ENCODE measurements at places on chromosomes 3 and 15.

DNA sequence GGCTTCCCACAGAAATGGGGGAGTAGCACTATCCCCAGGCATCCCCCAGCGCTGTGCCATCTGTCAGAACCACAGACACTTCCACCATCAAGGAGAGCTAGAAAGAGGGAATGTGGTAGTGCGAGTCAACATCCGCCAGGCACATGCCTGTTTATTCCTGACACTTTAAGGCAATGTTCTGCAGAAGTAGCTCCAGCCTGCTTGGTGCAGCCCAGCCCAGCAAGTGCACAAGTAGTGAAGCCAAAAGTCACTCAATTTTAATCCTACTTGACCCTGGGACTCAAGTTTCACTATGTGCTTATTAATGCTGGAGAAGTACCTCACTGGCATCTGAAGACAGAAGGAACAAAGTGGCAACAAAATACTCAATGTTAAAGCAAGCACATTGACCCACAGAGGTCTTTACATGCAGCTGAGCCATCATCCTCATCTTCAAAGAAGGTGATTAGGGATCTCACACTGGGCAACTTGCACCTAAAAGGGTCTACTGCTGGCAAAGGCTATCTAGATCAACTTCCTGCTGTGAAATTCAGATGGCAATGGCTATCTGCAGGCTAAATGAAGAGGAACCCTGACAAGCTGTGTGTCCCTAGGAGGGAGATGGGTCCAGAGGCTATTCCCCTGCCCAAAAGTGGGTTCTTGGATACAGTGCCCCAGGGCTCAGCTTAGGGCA lies 61.4 kb upstream of the CLDN18 start:
- no peak for DNase-seq

DNA sequence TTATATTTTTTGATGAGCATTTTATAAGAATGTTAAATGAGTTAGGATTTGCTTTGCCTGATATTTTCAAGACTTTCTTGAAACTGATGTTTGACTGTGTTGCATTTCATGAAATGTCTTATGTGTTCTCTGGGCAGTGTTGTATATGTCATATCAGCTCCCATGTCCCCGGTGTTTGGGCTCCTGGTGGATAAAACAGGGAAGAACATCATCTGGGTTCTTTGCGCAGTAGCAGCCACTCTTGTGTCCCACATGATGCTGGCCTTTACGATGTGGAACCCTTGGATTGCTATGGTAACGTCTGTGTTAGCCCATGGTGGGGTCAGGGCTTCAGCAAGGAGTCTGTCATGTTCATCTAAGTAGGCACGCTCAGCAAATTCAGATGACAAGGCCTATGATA lies 20.0 kb downstream of the MFSD1 start:
- no peak for DNase-seq

- DNase-seq: no peak
These were observed 38.6 kb downstream of the LYZL4 start for GRCh38 chr3:42371776-42372175.

GRCh38 chr3:4271834-4272233 lies 31.3 kb upstream of the SETMAR start:
- no peak for DNase-seq

DNA sequence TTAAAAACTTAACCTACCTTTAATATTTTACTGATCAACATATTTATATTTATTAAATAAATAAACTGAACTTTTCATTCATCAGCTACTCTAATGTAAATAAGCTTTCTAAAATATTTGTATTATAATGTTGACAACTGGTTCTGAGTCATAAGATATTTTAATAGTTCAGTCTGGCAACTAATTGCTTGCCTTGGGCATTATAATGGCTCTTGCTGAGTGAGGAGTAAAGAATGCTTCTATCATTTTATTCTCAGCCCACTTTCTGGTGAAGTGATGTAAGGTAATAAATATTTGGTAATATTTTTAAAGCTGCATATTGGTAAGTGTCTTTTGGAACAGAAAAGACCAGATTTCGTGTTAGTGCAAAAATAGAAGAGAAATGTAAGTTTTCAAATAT lies 81.5 kb downstream of the DIPK2A start:
- DNase-seq: no peak

GRCh38 chr3:72496051-72496670 lies 352.1 kb downstream of the SHQ1 start:
- DNase-seq: no peak

- DNase-seq: no peak
These were observed 44.3 kb downstream of the MYO5C start for GRCh38 chr15:52251144-52251860.

DNA sequence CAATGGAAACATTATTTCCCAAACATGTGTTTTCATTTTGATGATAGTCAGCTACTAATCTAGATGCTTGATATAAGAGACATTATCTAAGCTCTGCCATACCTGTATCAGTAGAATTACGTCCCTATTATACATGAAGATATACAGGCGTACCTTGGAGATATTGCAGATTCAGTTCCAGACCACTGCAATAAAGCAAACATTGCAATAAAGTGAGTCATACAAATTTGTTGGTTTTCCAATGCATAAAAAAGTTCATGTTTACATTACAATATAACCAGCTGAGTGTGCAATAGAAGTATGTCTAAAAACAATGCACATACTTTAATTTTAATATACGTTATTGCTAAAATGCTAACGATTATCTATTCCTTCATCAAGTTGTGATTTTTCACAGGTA lies 236.0 kb upstream of the ZNF717 start:
- DNase-seq: no peak

DNA sequence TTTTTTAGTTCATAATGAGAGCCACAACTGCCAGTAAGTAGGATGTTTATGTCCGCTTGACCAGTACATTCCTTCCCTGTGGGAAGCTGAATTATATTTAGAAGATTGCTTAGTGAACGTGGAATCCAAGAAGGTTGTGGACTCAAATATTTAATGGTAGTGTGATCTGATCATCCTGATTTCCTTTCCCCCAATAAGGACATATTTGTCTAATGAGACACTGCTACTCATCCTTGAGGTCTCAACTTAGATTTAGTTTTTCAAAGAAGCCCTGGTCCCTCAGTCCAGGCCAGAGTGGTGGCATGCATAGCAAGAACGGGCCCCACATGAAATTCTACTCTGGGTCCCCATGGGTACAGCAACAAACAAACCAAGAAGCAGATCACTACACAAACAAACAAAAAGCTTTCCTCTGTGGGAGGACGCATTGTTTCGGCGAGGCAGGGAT lies 60.8 kb downstream of the USP13 start:
- DNase-seq: no peak

GRCh38 chr15:29451201-29451781 lies 181.7 kb upstream of the NSMCE3 start:
- DNase-seq: no peak

DNA sequence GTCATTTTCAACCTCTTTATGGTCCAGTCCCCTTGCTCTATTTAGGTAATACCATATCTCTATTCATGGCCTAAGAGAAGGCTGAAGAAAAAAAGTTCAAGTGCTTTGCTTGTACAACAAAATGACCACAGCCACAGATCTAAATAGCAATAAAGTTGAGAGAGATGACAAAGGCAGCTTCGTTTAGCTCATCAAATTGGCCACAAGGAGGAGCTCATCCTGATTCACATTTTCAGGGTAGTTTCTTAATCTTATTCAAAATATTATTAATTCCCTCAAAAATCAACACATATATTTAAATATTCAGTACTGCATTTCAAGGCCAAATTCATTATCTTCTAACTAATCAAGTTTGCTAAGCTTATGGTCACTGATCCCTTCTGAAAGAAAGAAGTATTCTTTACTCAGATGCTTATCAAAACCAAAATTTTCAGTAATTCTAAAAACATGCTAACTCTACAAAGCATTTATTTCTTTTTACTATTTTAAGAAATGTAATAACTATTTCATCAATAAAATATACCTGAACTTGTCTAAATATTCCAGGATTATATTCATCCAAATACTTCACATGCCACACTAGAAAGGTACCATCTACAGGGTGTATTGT lies 85.5 kb downstream of the DMXL2 start:
- no peak for DNase-seq

GRCh38 chr15:48040166-48040817 lies 80.5 kb upstream of the SLC24A5 start:
- no peak for DNase-seq

GRCh38 chr15:86802244-86802643 lies 722.6 kb downstream of the AGBL1 start:
- no peak for DNase-seq

- DNase-seq: no peak
These were observed 2.2 kb upstream of the ITIH1 start for GRCh38 chr3:52774901-52775864.

- no peak for DNase-seq
These were observed 184.9 kb downstream of the MINAR1 start for GRCh38 chr15:79617071-79617470.

GRCh38 chr3:17938313-17938712 lies 195.9 kb upstream of the TBC1D5 start:
- no peak for DNase-seq

GRCh38 chr3:168497741-168498140 lies 402.0 kb upstream of the GOLIM4 start:
- no peak for DNase-seq

- DNase-seq: no peak
These were observed 686.6 kb downstream of the ROBO2 start for GRCh38 chr3:77726517-77726916.

DNA sequence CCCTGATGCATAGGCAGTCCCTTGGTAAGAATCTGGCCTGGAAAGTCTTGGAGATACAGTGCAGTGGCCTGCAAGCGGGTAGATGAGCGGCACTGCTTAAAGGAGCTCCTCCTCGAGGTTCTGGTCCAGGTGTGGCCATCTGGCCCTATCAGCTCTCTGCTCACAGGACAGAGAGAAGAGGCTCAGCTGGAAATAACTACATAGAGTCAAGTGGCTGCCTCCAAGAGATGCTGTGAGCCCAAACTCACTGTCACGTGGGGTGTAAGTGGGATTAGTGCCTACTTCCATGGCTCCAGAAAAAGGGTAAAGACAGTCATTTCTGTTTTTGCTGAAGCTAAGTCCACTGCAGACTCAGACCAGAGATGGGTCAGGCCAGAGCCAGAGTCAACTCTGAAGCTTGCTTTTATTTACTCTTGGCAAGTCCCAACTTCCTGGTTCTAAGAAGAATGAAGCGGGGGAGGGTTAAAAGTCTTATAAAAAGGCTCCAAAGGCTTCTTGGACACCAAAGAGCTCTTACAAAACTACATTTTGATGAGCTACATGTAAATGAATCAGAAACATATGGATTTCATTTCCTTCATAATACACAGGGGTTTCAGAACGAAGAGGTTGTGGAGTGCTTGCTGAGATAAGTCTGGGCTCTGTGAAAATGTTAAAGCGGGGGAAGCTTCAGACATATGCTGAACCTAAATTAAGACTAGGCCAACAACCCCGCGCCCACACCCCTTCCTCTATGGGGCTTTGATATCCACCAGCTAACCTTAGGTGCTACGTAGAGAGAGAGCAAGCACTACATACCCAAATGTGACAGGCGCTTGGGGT lies 77.1 kb downstream of the PDZRN3 start:
- no peak for DNase-seq

GRCh38 chr15:48515500-48515899 lies 130.0 kb downstream of the FBN1 start:
- DNase-seq: no peak

DNA sequence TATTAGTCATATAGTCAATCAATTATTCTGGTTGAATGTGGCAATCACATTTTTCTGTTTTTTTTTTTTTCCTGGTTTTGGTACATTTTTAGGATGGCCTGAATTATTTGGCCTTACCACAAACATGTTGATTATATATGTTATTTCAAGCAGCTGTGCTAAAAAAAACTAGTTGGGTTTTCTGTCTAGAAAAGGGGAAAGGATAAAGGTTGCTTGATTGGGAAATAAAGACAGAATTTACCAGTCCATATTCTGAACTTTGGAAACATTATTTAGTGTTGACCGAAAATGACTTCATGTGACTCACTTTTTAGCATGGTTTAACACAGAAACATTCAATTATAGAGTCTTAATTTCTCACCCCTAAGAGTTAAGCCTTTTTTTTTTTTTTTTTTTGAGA lies 8.1 kb downstream of the MORF4L1 start:
- DNase-seq: no peak

DNA sequence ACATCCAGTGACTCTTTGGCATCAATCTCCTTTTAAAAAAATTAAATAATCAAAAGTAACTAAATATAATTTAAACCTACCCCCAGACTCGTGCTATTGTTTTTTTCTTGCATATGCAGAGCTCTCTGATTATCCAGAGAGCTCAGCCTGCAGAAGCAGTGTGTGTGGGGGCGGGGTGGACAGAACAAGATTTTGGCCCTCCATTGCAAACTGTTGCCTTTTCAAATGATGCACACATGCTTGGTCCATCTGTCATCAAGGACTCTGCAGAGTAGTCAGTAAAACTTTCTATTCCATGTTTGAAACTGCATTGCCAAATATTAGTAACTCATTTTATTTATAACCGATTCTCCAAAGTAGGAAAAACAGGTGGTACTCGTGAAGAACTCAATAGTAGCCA lies 28.6 kb upstream of the STXBP5L start:
- no peak for DNase-seq

DNA sequence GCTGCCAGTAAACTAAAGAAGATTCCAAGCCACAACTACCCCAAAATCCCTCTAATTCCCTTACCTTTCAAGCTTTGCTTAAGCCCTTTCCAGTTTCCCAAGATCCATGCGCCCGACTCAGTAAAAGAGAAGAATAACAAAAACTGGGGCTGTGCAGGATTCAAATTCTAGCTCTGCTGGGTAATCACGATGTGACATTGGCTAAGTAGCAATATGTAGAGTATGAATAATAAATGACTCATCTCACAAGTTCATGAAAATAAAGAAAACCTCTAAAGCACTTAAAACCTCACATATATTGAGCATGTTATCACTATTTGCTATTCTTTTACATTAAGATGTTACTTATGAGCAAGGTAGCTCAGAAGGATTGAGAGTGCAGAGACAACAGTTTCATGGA lies 522.2 kb upstream of the ZNF717 start:
- no peak for DNase-seq

- no peak for DNase-seq
These were observed 21.9 kb upstream of the ALDH1L1 start for GRCh38 chr3:126202276-126202675.

Data from NCI-H187 treated with DMSO at 0.1 percent for 48 hours (cell line).